ENCODE measurements at places on chromosomes 3 and 15. TPM values are rescaled to one million over a fixed set of nuclear protein-coding genes. Genes with fewer than 3 reads are reported as not detected.

- DNase-seq = no peak
These were observed 7.0 kb upstream of the TM4SF18 start for GRCh38 chr3:149340310-149340933.

GRCh38 chr3:148149556-148149955 lies 548.1 kb upstream of the AGTR1 start:
- no peak for DNase-seq

DNA sequence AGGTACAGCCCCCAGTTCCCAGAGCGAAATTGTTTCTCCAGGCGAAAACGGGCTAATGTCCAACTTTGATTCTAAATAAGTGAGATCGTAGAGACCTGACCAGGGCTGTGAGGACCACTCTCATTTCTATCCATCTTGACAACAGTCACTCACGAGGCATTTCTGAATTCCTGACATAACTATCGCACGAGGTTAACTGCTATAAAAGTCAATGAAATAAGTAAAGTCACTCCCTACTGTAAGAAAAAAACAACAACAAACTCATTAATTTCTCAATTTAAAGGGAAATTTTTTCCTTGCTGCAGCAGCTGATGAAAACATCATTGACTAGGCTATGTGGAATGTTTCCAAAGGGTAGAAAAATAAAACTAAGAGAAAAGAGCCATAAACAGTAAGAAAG lies 69.1 kb downstream of the GREM1 start:
- DNase-seq = no peak

DNA sequence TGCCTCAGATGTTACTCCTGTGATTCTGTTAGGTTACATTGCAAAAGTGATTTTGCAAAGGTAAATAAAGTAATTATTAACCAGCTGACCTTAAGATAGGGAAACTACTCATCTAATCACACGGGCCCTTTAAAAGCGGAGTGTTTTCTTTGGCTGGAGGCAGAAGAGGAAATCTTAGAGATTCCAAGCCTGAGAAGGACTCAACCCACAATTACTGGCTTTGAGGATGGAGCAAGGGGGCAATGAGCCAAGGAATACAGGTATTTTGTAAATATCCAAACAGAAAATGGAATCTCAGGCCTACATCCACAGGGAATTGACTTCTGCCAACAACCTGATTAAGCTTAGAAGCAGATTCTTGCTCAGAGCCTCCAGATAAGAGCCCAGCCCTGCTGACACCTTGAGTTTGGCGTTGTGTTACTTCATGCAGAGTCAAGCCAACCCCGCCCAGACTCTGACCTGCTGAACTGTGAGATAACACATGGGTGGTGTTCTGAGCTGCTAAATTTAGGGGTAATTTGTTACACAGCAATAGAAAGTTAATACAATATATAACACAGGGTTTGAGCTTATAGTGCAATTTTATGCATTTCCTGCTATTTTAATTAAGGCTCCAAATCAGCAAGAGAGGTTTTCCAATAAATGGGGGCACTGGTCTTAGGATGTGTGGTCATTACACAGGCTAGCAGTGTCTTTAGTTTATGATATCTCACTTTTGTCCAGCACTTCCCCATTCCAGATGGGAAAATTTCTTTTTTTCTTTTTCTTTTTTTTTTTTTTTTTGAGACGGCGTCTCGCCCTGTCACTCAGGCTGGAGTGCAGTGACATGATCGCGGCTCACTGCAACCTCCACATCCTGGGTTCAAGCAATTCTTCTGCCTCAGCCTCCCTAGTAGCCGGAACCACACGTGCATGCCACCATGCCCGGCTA lies 19.5 kb downstream of the NFKBIZ start:
- no peak for DNase-seq

GRCh38 chr3:12985148-12985547 lies 88.1 kb downstream of the IQSEC1 start:
- no peak for DNase-seq

DNA sequence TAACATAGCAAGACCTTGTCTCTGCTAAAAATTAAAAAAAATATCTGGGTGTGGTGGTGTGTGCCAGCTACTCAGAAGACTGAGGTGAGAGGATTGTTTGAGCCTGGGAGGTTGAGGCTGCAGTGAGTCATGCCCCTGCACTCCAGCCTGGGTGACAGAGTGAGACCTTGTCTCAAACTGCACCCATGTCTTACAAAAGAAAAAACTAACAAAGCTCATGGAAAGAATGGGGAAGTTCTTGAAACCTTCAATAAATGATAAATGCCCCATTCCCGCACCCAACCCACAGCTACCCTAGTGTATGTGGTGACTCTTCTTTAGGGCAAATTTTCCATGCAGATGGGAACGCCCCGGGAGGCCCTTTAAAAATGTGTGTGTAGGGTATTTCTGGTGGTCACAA lies 28.3 kb downstream of the RPLP1 start:
- DNase-seq = no peak

- DNase-seq = no peak
These were observed at the start of the genes OSBPL10 and ZNF860 for GRCh38 chr3:31981206-31982181. Gene OSBPL10, minus strand, starts transcription at chr3:31981262. Its CDS starts 83 bp downstream, at chr3:31981179. Gene ZNF860, plus strand, starts transcription at chr3:31981750. Its CDS starts 7,330 bp downstream, at chr3:31989080.

- DNase-seq = no peak
These were observed 80.7 kb upstream of the DLG1 start for GRCh38 chr3:197378985-197379718.

Gene CPNE9
- 1.3 TPM for total RNA-seq

Gene NR2E3
- not detected for total RNA-seq

Gene RAB43
- 11.4 TPM for total RNA-seq

Gene PSMA4
- 315 TPM for total RNA-seq

Gene FBXL22
- 1.0 TPM for total RNA-seq
